ENCODE measurements at places on chromosomes 13 and 19.

- DNase-seq = no peak
These were observed 19.3 kb downstream of the TNFSF11 start for GRCh38 chr13:42592915-42593900.

- no peak for DNase-seq
These were observed 26.8 kb upstream of the MTIF3 start for GRCh38 chr13:27476943-27477703.

GRCh38 chr13:39938596-39938995 lies 283.1 kb downstream of the COG6 start:
- no peak for DNase-seq

- DNase-seq = no peak
These were observed 508 bp downstream of the SLC15A1 start for GRCh38 chr13:98751861-98752466.

- no peak for DNase-seq
These were observed 10.4 kb upstream of the KLK15 start for GRCh38 chr19:50843701-50844221.

GRCh38 chr19:1492474-1493006 lies 1.6 kb downstream of the REEP6 start:
- no peak for DNase-seq

DNA sequence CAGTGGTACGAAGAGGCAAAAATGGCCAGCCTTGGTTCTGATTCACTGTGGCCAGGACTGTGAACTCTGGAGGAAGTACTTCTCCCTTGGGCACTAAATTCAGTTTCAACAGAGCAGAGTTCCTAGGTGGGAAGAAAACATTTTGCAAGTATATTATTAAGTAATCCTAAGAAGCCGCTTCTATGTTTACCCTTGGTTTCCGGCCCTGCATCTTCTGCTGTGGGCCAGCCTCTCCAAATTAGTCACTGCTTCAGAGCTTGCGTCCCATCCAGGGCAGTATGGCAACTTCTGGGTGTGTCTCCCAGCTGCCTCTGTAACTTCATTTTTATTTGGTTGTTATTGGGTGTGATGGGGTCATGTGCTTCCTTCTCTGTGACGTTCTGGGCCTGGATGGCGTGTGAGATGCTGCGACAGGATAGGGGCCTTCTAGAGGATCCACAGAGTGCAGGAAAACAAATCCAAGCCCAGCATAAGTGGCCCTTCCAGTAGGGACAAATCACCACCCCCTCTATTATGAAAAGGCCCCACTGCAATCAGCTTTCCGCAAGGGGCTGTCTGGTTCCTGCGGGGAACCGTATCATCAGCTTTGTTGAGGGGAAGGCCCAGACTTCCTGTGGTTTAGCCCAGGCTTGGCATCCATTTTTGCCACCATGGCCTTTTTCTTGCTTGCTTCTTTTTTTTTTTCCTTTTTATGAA lies 55.1 kb upstream of the C1QTNF9 start:
- no peak for DNase-seq

- DNase-seq = no peak
These were observed 171.4 kb downstream of the OXGR1 start for GRCh38 chr13:96822895-96823294.

DNA sequence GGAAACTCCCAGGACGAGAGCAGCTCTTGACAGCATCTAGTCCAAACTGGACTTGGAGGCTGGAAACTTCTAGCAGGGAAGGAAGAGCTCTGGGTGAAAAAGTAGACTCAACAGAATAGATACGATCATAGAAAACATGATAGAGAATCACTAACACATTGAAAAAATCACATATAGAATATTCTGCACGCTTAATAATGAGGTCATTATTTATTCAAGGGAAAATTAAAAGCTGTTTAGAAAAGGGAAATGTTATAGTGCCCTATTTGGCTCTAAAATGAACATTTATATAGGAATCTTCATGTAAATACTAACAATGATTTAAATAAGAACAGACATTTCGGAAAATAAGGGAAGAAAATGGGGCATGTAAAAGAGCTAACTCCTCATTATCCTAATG lies 15.1 kb downstream of the KL start:
- DNase-seq = no peak

GRCh38 chr19:34397853-34398252 lies 6.3 kb upstream of the PDCD2L start:
- no peak for DNase-seq

- DNase-seq = no peak
These were observed 299.3 kb downstream of the DLEU7 start for GRCh38 chr13:50544211-50544610.

- no peak for DNase-seq
These were observed 1.2 kb upstream of the KATNAL1 start for GRCh38 chr13:30308548-30308947.

- DNase-seq = no peak
These were observed 8.5 kb downstream of the MED26 start for GRCh38 chr19:16619457-16619856.

DNA sequence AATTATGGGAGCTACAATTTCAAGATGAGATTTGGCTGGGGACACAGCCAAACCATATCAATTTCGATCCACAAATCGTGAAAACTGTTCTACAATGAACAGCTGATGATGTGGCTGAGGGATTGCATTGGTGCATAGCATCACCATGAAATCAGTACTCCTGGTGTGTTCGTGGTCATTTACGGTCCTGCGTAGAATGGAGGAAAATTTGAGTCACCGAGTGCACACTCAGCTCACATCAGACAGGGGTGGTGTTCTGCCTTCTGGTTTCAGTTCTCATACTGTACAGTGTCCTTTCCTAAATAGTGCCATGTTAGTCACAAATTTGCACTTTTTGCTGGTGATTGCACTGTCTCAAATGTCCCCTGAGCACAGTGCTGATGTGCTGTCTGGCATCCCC lies 39.2 kb downstream of the MYH14 start:
- DNase-seq = no peak

DNA sequence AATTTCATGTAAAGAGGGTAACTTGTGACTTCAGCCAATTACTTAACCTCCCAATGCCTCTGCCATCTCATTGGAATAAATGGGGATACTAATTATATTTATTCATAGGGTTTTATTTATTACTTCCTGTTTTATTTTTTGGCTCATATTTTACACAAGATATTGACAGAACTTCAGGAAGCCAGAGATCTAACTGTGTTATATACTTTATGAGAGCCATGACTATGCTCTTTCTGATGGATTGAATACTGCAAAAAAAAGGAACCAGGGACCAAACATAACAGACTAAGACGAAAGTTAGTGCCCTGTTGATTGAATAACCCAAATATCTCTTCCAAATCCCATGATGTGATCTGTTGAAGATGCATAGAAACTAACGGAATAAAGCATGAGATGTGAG lies 243.3 kb upstream of the STARD13 start:
- no peak for DNase-seq

GRCh38 chr19:6866741-6867151 lies 20.6 kb upstream of the ADGRE1 start:
- DNase-seq = no peak

- DNase-seq = no peak
These were observed 4.3 kb downstream of the N4BP2L1 start for GRCh38 chr13:32423592-32423991.

DNA sequence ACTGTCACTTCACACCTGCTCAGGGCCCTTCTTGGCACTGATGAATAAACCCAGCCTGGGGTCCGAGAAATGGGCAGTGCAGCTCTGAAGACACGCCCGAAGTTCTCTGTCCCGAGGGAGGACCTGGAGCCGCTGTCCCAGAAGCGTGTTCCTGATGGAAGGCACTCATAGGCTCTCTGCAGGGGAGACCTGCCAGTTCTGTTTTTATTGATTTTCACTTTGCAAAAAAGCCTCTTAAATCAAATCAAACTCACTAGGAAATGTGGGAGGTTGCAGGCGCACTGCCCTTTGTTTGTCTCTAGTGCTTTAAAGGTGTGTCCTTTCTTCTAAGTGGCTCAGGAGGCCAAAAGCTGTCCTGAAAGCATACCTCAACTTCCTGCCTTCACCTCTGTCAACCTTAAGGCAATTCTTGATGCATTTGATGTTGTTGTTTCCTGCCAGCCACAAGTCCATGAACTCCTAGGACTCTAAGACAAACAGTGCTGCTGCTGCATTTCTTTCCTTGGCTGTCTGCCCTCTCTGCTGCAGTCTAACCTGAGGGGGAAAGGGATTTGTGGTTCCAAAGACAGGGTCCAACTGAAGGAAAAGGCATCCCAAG lies 663.2 kb downstream of the UQCRFS1 start:
- no peak for DNase-seq

DNA sequence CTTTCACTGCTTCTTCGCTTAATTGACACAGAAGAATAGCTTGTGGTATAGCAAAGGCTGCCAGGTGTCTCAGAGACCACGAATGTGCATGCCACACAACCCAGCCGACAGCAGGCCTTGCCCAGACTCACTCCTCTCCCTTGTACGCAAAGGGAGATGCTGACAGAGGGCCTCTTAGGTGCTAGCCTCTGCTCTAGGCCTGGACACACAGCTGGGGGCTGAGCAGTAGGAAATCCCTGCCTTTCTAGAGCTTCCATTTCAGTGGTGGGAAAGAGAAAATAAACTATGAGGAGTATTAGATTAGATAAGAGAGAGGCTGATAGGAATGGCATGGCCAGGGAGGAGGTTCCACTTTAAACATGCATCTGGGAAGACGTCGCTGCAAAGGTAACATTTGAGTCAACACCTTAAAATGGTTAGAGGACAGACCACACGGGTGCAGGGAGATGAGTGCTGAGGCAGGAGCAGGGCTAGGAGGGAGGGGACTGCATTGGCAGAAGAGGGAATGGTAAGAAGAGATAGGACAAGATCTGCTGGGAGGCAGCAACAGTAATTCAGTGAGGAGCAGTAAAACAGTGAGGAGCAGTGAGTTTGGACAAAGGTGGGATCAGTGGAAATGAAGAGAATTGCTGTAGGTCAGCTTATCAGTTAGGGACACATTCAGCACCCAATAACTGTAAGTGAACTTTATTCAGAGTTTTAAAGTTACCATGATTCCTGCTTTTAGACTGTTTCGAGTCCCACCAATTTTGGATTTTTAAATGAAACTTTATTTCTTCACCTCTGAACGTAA lies 100.0 kb downstream of the RNF17 start:
- no peak for DNase-seq

GRCh38 chr19:30207357-30207756 lies 164.8 kb upstream of the ZNF536 start:
- DNase-seq = no peak

DNA sequence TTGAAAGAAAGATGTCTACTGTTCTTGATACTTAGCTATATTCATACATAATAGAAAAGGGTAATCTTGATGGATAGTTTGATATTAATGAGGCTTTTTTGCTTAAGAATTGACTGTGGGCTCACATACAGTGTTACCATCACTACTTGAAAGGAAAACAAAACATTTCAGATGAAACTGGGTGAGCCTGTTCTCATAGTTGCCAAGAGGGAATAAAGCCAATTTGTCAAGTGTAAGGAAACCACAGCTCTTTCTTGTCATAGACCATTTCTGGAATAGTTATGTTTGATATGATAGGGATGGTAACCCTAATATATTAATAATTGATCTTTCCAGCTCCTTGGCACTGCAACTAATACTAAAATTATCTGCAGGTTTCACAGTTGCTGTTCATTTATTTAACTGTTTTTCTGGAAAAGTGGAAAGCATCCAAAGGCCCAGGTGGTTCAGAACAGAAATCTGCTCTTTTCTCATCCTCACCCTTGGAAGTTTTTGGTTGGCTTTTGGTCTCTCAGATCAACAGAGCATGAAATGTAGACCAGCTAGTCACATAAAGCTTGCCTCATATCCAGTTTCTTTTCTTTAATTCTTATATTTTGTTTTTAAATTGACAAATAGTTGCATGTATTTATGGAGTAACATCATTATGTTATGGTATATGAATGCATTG lies 43.2 kb downstream of the ARHGEF7 start:
- DNase-seq = no peak

DNA sequence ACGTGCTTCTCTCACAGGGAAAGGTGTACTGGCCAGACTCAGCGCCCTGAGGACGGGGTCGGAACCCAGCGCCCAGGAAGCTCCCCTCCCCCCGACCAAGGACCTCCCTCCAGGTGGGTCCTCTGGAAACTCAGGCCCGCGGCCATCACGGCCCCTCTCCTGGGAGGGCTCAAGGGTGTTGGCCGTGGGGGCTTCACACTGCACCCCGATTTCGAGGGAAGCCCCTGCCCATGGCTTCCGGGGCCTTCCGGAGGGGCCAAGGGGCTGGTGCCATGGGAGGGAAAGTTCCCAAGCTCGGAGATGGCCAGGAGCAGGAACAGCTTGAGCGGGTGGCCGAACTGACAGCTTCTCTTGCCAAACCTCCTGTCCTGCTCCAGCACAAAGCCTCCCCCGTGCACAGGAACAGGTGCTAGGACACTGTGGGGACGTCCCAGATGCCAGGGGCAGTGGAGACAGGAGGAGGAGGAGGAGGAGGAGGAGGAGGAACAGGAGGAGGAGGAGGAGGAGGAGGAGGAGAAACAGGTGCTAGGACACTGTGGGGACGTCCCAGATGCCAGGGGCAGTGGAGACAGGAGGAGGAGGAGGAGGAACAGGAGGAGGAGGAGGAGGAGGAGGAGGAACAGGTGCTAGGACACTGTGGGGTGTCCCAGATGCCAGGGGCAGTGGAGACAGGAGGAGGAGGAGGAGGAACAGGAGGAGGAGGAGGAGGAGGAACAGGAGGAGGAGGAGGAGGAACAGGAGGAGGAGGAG lies 10.0 kb downstream of the SBNO2 start:
- DNase-seq = no peak

GRCh38 chr13:41488124-41488523 lies 30.8 kb downstream of the RGCC start:
- no peak for DNase-seq

- DNase-seq = no peak
These were observed 208.3 kb upstream of the STARD13 start for GRCh38 chr13:33493672-33494365.

DNA sequence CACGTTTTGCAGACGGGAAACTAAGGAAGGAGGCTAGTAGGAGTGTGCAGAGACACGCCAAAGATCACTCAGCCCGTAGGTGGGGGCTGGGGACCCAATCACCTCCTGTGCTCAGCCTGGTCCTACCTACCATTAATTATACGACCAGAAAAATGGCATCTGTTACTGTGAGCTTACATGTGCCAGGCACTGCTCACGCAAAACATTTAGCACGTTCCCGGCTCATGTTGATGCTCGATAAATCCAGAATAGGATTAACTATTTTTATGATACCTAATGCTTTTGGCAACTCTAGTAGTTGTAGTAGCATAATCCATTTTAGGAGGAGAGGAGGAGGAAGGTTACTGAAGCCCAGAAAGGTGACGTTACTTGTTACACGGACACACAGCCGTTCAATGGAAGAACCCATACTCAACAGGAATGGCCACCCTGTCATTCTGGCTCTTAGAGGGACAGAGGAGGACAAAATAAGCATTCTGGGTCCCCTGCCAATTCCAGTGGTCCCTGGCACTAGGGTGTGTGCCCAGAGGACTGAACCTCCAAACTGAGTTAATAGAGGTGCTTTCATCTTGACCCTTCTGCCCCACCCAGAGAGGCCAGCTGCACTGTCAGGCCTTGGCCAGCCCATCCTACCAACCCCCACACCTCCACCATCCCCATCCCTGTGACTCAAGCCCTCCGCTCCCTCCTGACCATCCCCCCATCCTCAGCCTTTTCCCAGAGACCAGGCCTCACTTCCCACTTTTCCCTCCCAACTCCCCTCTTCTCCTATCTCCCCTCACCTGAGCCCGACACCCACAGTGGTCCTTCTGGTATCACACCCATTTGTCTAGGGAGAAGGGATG lies 5.0 kb upstream of the EML2 start:
- DNase-seq = no peak

- DNase-seq = no peak
These were observed 61.3 kb downstream of the DCLK1 start for GRCh38 chr13:36069881-36070366.

- no peak for DNase-seq
These were observed 2.8 kb downstream of the GNA11 start for GRCh38 chr19:3096902-3097326.

GRCh38 chr13:92256211-92256610 lies 857.8 kb downstream of the GPC5 start:
- no peak for DNase-seq
